ENCODE measurements at places on chromosomes 13 and 19.

GRCh38 chr13:50923272-50923671, 13.7 kb downstream of the RNASEH2B start:
- DNase-seq: no peak

- no peak for DNase-seq
Measured at GRCh38 chr13:59738921-59739320, 424.8 kb downstream of the DIAPH3 start.

DNA sequence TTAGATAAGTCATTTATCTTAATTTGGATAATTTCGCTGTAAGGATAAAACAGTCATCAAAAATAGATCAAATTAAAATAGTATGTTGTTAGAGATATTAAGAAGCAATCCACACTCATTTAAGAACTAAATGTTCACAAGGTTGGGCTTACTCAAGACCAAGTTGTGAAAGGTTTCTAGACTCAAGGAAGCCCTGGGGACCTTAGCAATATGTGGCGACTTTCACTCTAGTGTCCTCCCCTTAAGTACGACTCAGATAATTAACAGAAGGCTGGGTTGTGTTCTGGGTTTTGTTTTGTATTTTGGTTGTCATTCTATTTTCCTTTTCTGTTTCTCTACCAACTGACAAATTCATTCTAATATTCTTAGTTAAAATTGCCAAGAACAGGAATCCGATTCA, 1008.0 kb downstream of the PCDH9 start:
- no peak for DNase-seq

- no peak for DNase-seq
Measured at GRCh38 chr19:51246164-51246552, 4.7 kb upstream of the SIGLECL1 start.

Measured in activated CD4-positive, alpha-beta T cell treated with anti-CD3 and anti-CD28 coated beads, Interleukin-2, amount 50 U/mL, for 24 hours (primary cell).